ENCODE measurements at places on chromosomes 4 and X.

DNA sequence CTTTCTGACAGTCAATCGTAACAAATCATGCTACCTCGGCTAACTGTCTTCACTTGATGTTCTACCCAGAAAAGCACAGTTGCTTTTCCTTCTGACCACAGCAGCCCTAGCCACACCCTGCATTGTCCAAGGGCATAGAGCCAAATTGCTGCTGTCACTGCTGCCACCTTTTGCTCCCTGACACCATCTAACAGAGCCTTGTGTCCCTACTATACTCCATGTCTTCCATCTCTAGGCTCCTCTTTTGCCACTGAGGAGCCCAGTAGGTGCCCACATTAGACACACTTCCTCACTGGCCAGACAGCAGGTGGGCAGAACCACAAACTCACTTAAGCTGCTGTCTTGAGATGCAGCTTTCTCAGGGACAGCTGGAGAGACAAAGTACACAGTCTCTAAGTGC is 91.4 kb downstream of the ANXA3 start:
- DNase-seq: no peak

DNA sequence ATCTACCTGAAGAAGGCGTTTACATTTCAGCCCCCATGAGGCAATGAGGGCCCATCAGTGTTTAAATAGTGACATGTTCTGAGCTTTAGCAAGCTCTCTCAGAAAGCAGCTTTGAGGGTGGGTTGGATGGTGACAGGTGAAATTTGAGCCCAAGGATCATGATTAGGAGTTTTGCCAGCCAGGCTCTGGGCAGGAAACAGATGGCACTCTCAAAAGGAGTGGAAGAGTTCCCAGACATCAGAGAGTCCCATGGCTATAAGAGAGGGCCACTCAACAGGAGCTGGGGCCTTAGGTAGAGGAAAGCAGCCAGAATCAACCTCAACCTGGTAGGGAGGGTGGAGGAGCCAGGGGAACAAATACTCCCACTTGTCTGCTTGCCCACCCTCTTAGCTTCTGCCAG is 499.8 kb downstream of the MID1IP1 start:
- no peak for DNase-seq

DNA sequence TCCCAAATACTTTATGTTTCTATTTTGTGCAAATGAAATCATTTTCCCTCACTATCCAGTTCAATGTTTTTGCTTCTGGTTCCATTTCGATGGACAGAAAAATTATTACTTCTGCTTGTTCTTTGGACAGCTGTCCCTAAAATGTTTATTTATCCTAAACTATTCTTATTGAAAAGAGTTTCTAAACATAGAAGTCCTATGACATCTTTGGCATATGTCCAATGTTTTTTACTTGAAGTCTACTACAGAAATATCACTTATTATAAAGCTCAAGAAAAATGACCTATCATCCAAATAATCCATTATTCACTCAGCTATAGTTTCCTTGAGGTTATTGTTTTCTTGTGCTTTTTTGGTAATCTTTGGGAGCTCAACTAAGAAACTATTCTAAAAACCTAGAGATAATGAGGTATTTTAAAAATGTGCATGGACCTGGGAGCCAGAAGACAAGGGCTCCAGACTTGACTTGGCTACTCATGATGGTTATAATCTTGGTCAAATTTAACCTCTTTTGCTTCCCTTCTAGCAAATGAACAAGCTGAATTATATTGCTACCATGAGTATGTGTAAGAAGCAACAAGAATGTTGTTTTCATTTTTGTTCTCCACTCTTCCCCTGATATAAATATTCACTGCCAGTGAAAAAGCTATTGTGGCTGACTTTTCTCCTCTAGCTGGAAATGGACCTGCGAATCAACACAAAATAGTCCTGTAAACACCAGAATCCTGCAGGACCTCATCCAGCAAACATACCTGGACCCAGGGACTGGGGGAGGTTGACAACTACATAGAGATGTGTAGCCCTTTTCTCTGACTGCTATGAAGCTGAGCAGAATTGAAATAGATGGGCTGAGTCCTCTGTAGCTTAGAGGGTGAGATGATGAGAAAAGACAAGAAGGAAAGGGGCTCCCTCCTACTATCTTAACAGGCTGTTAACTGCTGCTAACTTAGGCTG is 137.4 kb downstream of the FRYL start:
- no peak for DNase-seq

DNA sequence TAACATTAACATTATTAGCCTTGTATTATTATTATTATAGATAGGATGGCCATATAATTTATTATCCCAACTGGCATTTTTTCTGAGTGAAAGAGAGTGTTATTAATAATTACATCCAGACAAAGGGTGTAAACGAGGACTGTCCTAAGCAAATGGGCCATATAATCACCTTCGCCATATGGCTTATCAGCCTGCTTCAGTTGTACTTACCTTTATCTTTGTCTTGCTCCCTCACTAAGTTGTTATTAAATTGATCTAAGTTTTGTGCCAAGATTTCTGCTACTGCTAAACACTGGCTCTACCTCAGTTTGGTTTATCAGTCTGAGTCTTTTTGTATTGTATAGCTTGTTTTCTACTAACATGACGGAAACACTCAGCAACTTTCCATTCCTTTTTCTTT is 76.9 kb downstream of the STIM2 start:
- no peak for DNase-seq

Data from AML-193 (cell line).